ENCODE measurements at places on chromosomes 3 and 15.

DNA sequence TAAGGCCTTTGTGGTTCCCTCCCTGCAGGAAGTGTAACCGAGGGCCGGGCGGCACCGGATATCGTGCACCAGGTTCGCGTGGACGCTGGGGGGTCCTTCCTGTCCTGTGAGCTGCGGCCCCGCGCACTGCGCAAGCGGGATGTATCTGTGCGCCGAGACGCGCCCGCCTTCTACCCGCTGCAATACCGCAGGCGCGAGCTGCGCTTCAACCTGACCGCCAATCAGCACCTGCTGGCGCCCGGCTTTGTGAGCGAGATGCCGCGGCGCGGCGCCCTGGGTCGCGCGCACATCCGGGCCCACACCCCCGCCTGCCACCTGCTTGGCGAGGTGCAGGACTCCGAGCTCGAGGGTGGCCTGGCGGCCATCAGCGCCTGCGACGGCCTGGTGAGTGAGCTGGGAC lies 35.9 kb downstream of the SAXO2 start:
- DNase-seq: no peak

- no peak for DNase-seq
Observed at GRCh38 chr15:58179741-58180381, 41.7 kb downstream of the AQP9 start.

DNA sequence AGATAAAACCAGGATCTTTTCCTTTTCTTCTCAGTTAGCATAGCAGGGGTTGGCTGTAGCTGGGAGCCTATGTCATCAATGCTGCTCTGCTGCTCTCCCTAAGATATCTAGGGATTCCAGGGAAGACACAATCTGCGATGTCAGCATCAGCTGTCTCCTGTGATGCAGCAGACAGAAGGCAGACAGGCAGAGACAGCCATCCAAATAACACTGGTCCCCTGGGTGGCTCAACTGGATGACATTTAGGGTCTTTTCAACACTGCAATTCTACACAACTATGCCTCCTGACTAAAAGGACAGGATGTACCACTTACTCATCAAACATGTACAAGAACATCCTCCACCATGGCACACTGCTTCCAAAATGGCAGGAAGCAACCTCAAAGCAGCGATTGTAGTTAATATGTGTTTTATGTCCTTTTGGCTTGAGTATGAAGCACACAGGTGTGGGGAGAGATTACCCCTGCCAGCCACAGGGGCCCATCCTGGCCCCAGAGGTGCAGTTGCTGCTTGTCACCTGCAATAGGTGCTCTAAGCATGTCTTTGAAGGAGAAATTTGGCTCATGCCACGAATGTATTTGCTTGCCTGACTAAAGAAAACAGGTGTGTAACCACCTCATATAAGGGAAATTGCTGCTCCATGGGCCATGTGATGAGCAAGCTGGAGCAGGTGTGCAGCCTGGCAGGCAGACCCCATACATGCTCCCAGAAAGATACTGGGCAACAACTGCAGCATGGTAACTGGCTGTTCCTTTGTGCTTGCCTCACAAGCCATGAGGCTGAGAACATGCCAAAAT lies 357.8 kb downstream of the VPS13C start:
- no peak for DNase-seq

DNA sequence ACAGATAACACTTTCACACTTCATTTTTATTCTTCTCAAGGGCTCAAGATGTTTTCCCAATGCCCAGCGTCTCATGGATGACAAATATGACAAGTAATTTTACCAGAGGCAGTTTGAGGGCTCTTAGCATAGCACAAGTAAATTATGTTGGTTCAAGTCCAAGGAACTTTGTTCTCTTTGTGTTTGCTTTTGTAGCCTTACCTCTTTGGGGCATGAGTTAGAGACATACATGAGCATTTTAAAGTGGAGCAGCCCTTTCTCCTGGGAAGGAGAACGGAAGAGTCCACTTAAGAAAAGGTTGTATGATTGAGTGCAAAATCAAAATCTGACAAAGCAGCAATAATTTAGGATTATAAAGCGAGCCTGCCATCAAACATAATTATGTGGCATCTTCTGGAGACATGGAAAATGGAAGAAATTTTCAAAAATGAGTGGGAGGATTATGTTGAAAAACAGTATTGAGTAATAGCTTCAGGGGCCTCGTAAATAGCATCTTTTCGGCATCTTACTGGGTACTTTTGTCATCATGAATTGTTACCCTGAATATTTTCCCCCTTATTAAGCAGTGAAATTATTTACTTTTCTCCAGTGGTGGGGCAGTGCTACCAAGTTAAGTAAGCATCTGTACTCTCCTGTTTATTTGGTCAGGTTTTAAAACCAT lies 65.9 kb downstream of the PGPEP1L start:
- DNase-seq: no peak

DNA sequence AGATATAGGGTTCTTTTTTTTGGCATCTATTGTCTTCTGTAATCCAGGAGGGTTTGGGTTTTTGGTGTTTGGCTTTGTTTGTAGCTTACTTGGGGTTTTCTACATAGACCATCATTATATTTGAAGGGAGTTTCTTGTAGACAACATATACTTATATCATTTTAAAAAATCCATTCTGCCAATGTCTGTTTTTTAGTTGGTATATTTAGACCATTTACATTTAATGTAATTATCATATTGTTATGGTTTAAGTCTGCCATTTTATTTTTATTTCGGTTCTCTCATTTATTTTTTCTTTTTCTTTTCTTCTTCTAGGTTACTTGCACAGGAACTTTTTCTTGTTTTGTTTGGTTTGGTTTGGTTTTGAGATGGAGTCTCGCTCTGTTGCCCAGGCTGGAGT lies 5.5 kb upstream of the MGLL start:
- DNase-seq: no peak
